ENCODE measurements at places on chromosomes 2 and 18. TPM values are rescaled to one million over a fixed set of nuclear protein-coding genes. Genes with fewer than 3 reads are reported as not detected.

RRM2 gene
- 14.9 TPM for polyA plus RNA-seq

DSC3 gene
- not detected for polyA plus RNA-seq

GDF7 gene
- 0.10 TPM for polyA plus RNA-seq

ACADL gene
- 4.6 TPM for polyA plus RNA-seq

DNA sequence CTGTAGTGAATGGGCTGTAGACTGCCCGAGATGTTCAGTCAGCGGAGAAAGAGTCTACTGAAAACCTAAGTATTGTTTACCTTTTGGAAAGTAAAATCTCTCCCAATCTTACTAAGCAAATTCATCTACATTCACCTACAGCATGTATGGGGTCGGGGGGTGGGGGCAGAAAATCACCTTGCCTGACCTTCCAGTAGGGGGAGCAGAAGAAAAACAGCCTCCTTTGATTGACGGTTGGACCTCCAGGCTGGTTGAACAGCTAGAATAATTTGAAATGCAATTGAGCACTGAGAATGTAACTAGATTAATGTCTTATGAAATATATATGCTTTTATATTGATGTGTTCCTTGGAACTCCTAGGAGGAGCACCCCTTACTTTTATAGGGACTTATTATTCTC is 10.0 kb downstream of the LRATD1 start:
- no peak for DNase-seq
- H3K27me3 ChIP-seq, result no peaks in the 10 kb centered on the region
- no peak overlapping the region for H3K4me3 ChIP-seq
- no peaks in the 10 kb centered on the region for H3K36me3 ChIP-seq
- no peaks in the 10 kb centered on the region for H3K4me1 ChIP-seq

- H3K27ac ChIP-seq, result no peak overlapping the region
- H3K4me1 ChIP-seq, result no peaks in the 10 kb centered on the region
- no peak overlapping the region for H3K4me3 ChIP-seq
- no peaks in the 10 kb centered on the region for H3K27me3 ChIP-seq
- no peaks in the 10 kb centered on the region for H3K36me3 ChIP-seq
Measured at GRCh38 chr2:107542314-107542740, 284.4 kb upstream of the RGPD4 start.

DNA sequence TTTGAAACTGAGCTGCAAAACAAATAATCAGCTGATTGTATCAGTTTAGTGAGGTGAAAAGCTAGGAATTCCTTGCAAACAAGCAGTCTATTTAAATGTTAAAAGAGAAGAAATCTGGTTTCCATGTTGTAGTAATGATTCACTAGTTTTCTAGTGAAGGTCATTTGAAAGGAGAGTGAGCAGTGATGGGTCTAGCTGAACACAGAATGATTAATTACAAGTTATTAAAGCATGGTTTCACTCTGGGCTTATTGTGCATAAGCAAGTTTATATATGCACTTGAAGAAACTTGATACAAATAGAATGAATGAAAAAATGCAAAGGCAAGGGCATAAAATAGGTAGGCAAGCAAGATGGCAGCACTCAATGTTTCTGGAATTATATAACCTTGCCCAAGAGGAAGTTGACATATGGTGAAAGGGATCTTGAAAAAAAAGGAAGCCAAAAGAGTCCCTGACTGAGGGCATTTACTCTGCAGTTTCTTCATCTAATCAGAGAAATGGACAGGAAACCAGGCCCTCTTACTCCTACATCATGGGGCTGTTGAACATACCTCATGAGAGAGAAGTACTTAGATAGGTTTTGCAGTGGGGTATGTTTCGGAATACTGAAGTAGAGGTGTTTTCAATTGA is 53.2 kb downstream of the PLCL1 start:
- DNase-seq, result no peak
- H3K36me3 ChIP-seq, result no peaks in the 10 kb centered on the region
- no peaks in the 10 kb centered on the region for H3K27me3 ChIP-seq
- H3K4me1 ChIP-seq, result no peaks in the 10 kb centered on the region

DNA sequence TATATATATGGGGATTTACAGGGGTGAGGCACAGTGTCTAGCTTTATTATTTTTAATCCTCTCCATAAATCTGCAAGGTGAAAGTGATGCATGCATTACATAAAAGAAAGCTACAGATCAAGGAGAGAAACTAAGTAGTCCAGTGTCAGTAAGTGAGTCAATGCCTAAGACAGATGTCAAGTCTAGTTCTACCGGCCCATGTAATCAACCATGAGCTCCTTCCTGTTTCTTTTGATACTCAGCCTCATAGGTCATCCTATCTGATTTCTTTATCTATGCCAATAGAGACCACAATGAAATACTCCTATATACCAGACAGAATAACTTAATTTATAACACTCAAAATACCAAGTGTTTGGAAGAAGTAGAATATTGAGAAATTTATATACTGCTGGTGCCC is 20.2 kb upstream of the GYPC start:
- H3K36me3 ChIP-seq, result no peaks in the 10 kb centered on the region
- H3K27me3 ChIP-seq, result no peaks in the 10 kb centered on the region
- H3K4me3 ChIP-seq, result no peak overlapping the region
- no peak overlapping the region for H3K27ac ChIP-seq
- DNase-seq, result no peak
